ENCODE measurements at places on chromosomes 4 and X. TPM values are rescaled to one million over a fixed set of nuclear protein-coding genes. Genes with fewer than 3 reads are reported as not detected.

DNA sequence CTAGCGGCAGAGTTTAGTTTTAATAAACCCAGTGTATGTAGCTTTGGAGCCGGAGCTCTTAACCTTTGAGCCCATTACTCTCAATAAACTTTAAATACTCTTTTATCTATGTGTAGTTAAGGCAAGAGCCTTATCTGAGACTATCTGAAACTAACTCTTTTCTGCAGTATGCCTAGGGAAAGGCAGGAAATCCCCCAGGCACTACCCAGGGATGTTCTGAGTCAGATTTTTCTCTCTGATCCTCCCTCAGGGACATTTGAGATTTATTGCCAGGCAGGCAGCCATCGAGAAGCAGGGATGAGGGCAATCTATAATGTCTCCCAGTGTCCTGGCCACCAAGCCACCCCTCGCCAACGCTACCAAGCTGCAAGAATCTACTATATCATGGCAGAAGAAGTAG, 39.1 kb downstream of the HEPH start:
- DNase-seq = no peak
- H3K4me3 ChIP-seq = no peak overlapping the region
- H3K4me1 ChIP-seq = no peaks in the 10 kb centered on the region

Gene FRMD7
- not detected for total RNA-seq

DNA sequence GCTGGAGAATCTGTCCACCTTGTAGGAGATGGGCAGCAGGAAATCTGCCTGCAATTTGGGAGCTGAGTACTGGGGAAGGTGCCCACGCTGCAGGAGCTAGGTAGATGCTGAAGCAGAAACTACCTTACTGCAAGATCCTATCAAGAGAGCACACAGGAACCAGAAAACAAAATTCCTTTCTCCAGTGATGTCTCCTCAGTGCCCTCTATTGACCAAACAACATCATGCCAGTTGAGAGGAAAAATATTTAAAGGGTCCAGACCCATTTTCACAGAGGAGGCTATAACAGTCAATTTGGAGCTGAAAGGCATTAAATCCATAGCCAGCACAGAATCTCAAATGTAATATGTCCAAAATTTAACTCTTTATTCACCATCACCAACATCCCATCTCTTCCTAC, 406.8 kb downstream of the SLITRK2 start:
- H3K4me1 ChIP-seq = no peaks in the 10 kb centered on the region
- no peak overlapping the region for H3K27ac ChIP-seq

DNA sequence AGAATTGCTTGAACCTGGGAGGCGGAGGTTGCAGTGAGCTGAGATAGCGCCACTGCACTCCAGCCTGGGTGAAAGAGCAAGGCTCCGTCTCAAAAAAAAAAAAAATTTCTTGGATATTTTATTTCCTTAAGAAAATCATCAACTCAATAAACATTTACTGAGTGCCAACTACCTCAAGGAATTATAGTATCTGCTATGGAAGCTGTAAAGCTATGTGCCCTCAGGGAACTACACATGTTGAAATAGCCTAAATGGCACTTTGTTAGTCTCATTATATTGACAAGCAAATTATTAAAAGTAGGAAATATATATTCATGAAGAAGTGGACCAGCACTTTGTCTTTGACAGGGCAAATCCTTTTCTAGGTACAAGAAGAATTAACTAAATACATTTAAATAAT, 40.8 kb downstream of the ELOVL6 start:
- H3K36me3 ChIP-seq = no peaks in the 10 kb centered on the region
- no peak overlapping the region for H3K4me3 ChIP-seq
- H3K27ac ChIP-seq = no peak overlapping the region
- H3K27me3 ChIP-seq = no peaks in the 10 kb centered on the region
- no peaks in the 10 kb centered on the region for H3K4me1 ChIP-seq
- DNase-seq = no peak

DNA sequence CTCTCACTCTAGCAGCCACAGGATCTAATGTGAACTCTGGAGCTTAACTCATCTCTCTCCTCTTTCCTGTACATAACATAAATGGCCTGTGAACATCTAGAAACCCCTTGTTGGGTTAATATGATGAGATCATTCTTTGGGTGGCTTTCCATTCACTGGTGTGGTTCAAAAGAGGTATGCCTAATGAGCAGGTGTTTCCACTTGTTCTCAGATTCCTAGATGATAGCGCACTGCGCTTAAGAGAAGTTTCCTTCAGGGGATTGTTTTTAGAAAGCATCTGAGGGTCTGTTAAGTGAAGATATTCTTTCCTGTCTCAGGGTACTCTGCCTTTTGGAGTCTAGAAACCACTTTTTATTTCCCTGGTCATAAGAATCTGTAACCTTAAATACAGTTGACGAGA, 32.5 kb downstream of the FRMPD4 start:
- H3K27me3 ChIP-seq = no peaks in the 10 kb centered on the region
- no peaks in the 10 kb centered on the region for H3K36me3 ChIP-seq
- H3K4me1 ChIP-seq = no peaks in the 10 kb centered on the region
- no peak for DNase-seq
